ENCODE measurements at places on chromosomes 7 and 10.

DNA sequence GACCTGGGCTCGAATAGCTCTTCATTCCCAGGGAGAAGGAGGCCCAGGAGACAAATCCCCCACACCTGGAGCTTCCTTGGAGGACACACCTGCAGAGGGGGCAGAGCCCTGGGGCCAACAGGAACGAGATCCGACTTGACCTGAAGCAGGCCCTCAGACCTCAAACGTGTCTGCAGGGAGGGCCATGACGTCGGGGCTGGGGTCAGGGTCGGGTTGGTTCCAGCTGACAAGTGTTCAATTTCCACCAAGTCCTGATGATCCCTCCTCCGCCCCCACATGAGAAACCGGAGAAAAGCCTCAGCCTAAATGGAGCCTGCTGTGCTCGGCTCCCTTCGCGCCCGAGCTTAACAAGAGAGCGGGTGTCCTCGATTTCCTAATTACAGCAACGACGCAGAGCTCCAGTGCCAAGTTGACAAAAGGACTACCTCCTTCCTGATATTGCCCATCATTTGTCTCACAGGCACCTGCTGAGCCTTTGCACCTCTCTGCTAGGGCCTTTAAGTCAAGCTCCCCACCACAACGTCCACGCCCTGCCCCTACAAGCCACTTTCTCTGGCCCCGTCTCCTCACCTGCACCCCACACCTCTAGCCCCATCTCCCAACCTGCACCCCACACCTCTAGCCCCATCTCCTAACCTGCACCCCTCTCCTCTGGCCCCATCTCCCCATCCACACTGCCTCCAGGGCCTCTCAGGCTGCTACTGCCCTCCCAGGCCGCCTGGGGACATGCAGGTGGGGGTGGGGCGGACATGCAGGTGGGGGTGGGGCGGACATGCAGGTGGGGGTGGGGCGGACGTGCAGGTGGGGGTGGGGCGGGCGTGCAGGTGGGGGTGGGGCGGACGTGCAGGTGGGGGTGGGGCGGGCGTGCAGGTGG is 519.4 kb downstream of the GLRX3 start:
- no peak for DNase-seq

DNA sequence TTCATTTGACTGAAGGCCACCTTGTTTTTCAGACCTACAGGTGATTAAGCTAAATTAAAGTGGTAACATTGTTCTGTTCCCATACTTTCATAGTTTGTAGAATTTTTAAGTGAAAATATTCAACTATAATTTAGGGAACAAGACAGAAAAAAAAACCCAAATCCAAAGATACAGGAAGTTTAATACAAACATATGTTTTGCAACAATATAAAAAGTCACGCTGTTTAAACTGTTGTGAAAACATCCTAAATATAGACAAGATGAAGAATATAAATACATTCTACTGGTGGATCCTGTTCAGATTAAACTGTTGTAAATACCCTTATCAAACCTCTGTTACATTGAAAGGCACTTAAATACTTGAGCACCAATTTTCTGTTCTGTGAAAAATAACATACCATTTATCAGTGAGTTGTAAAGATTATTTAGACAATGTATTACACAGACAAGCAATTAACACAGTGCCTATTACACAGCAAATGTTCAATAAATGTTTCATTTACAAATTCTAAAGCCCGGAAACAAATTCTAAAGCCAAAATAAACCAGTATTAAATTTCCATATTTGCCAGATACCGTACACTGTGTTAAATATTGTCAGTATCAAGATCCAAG is 14.2 kb downstream of the ASZ1 start:
- no peak for DNase-seq

DNA sequence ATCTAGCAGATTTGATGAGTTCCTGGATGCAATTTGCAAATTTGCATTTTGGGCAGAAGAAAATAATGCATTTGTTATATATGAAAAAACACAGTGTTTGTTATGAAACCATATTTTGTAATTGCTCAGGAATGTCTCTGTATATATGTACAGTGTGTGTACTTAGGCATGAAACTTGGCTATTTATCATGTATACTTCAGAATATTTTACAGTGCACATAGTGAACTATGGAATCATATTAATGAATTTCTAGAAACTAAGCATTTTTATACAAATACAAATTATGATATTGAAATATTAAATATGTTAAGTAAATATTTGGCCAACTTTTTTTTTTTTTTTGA is 107.5 kb downstream of the TWIST1 start:
- DNase-seq, result no peak

GRCh38 chr10:72561745-72562166 is 64.1 kb downstream of the MICU1 start:
- no peak for DNase-seq

DNA sequence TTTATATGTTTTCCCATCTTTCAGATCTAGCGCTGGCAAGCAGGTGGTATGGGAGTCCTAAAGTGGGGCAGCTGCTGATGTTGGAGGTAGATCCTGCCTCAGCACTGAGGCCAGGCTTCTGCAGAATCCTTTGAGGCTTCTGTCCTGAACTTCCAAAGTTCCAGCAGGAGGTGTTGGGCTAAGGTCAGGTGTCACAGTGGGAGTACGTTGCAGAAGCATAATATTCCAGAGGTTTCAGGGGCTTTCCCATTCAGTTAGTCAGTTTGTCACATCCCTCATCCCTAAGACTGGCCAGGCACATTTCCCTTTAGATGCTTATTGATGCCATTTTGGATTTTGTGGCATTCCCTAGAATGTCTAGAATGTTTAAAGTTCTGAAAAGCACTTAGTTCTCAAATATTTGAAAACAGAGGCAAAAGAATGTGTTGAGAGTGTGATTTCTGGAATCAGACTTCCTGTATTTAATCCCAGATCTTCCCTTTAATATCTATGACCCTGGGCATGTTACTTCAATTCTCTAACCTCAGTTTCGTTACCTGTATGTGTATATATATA is 319.1 kb upstream of the PHYHIPL start:
- no peak for DNase-seq

- DNase-seq, result no peak
Observed at GRCh38 chr7:142488036-142488633, 230.3 kb upstream of the PRSS58 start.

DNA sequence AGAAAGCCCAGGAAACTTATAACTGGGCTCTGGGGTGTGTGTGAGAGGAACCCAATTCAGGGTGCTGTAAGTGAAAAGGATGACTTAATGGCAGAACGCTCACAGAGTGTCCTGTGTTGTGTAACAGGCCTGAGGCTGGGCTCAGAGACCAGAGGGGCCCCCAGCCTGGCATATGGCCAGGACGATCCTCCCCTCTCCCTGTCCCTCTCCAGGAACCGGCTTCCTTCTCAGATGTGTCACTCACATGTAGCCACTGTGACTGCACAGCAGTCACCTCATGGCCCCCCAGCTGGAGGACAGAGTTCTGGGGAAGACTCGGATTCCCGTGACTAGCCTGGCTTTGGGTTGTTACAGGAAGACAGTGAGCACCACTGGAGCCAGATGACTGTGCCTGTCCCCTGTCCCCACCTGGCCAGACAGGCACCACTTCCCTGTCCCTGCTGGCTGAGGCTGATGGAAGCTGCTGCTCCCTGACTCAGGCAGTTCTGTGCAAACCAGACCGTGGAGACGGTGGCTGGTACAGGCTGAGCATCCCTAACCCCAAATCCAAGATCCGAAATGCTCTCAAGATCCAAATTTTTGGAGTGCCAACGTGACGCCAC is 220.5 kb downstream of the MLLT10 start:
- DNase-seq, result no peak

GRCh38 chr10:45376371-45376801 is 2.4 kb downstream of the ALOX5 start:
- DNase-seq, result no peak
